ENCODE measurements at places on chromosomes 5 and 9.

DNA sequence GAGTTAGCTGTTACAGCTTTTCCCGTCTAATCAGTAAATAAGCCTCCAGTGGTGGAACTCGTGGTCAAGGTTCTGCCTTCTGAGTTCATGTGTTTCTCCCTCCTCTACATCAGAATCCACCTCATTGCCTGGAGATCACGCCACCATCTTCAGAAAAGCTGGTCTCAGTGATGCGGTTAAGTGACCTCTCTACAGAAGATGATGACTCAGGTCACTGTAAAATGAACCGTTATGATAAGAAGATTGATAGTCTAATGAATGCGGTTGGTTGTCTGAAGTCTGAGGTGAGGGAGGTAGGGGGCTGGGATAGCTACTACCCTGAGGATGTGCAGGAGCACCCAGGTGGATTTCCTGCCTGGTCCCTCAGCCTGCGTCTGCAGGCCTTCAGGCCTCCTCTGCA, 13.3 kb downstream of the ODF2 start:
- no peak for DNase-seq

DNA sequence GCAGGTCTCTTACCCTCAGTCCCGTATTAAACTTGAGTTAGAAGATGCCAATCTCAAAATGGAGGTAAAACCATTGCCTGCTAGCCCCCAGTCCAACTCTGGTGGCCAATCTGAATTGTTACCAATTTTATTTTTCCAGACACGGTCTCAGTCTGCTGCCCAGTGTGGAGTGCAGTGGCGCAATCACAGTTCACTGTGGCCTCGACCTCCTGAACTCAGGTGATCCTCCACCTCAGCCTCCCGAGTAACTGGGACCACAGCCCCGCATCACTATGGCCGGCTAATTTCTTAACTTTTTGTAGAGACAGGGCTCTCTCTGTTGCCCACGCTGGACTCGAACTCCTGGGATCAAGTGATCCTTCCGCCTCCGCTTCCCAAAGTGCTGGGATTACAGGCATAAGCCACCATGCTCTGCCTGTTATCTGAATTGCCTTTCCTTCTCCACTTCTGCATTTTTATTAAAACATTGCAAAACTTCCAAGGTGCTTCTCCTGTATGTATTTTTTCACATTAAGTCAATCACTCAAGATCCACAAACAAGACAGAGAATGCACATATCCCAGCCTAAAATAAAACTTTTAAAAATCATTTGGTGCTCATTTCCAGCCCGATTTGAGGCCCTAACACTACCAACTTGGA, 2.3 kb downstream of the FANCC start:
- no peak for DNase-seq

- no peak for DNase-seq
These were observed 13.1 kb upstream of the TRIM14 start for GRCh38 chr9:98132158-98132557.

GRCh38 chr5:109694451-109694891, 4.7 kb downstream of the MAN2A1 start:
- no peak for DNase-seq

DNA sequence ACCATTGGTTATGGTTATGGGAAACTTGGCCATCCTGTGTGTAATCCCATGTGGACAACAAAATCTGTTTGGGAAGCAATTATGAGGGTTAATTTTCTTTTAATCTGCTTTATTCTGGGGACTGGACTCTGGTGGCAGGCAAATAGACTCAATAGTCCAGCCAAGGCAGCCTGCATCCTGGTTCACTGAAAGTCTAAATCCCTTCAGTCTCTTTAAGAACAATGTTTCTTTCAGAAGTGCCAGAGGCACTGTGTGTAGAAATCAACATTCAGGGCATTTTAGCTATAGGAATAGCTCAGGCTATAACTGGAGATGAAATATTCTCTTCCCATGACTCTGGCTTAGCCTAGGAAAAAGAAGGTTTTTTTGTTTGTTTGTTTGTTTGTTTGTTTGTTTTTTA, 118.0 kb downstream of the SPATA31D1 start:
- DNase-seq: no peak
